ENCODE measurements at places on chromosomes 7 and 10.

DNA sequence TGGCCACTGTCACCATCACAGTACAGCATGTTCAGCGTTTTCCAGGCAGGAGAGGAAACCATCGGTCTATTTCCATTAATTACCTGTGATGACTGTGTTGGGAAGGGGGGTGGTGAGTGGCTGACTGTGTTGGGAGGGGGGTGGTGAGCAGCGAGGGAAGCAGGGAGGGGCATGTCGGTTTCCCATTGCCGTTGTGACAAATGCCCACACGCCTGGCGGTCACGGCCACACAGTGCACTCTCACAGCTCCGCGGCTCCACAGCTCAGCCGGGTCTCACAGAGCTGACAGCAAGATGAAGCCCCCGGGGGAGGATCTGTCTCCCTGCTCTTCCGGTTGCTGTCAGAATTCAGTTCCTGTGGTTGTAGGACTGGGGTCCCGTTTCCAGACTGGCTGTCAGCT lies 39.0 kb downstream of the AP5Z1 start:
- no peak for DNase-seq

DNA sequence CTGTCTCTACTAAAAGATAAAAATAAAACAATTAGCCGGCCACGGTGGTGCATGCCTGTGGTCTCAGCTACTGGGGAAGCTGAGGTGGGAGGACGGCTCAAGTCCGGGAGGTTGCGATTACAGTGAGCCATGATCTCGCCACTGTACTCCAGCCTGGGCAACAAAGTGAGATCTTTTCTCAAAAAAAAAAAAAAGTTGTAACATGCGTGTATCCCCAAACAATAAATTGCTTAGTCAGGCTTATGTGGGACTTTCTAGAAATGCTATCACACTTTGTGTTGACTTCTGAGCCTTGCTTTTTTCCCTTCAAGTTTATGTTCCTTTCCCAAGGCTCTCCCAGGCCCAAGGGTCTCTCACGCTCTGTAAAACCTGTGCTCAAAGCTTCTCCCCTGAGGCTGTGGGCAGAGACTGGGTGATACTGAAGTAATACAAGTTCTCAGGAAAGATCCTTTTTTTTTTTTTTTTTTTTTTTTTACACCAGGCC lies 88.0 kb upstream of the TNS3 start:
- no peak for DNase-seq

GRCh38 chr10:99966306-99966705 lies 43.4 kb downstream of the DNMBP start:
- DNase-seq, result no peak

- DNase-seq, result no peak
Observed at GRCh38 chr7:28554802-28555471, 142.6 kb downstream of the CREB5 start.

DNA sequence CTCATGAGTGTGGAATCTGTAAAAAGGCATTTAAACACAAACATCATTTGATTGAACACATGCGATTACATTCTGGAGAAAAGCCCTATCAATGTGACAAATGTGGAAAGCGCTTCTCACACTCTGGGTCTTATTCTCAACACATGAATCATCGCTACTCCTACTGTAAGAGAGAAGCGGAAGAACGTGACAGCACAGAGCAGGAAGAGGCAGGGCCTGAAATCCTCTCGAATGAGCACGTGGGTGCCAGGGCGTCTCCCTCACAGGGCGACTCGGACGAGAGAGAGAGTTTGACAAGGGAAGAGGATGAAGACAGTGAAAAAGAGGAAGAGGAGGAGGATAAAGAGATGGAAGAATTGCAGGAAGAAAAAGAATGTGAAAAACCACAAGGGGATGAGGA lies 207.7 kb downstream of the ZEB1 start:
- DNase-seq, result no peak

DNA sequence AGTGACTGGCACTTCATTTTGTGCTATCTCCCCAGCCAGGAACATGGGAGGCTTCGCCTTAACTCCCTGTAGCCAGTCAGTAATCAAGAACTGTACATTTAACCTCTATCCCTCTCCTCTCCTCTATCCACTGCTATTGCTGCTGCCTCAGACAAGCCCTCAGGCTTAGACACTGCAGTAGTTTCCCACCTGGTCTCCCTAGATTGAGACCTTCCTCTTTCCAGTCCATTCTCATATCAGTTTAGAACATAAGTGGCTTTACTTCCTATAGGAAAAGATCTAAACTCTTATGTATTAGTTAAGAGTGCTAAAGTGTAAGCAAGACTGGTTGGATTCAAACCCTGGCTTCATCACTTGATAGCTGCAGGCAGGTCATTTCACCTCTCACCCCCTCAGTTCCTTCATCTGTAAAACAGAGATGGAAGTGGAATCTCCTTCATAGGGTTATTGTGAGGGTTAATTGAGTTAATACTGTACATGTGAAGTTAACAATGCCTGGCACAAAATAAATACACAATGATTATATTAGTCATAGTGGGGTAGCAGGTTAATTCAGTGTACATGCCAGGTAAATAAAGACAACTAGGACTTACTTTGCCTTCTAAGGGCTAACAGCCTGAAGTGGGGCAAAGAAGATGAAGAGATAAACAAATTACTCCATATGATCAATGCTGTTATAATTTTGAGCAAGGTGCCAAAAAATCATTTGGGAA lies 76.1 kb downstream of the ZNF277 start:
- no peak for DNase-seq

GRCh38 chr10:21579291-21579690 lies 45.3 kb downstream of the MLLT10 start:
- no peak for DNase-seq

DNA sequence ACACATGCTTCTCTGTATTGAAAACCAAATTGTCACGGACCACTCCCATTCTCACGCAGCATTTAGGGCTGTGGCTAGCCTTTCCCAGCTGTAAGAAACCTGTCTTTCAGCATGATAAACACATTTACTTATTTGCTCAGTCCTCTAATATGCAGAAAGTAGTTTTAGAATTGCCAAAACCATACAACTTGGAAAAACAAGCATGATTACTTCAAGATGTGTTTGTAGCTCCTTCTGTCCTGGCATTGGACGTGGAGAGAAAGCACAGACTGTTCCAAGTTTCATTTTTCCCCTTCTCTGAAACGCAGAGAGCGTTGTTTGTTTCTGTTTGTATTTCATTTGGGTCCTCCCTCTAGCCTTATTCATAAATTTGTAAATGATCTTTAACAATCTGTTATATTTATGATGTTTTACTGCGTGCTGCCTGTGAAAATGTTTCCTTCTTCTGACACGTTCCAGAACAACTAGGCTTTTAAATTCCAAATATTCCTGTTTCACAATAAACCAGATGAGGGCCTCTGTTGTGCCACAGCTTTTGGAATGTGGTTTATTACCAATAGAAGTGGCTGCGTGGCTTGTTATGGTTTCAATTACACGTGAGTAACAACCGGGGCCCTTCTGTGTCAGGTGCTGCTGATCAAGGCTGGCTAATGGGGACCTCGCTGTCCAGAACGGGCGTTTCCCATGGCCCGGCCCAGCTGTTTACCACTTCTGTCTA lies 26.1 kb downstream of the MNX1 start:
- DNase-seq, result no peak

DNA sequence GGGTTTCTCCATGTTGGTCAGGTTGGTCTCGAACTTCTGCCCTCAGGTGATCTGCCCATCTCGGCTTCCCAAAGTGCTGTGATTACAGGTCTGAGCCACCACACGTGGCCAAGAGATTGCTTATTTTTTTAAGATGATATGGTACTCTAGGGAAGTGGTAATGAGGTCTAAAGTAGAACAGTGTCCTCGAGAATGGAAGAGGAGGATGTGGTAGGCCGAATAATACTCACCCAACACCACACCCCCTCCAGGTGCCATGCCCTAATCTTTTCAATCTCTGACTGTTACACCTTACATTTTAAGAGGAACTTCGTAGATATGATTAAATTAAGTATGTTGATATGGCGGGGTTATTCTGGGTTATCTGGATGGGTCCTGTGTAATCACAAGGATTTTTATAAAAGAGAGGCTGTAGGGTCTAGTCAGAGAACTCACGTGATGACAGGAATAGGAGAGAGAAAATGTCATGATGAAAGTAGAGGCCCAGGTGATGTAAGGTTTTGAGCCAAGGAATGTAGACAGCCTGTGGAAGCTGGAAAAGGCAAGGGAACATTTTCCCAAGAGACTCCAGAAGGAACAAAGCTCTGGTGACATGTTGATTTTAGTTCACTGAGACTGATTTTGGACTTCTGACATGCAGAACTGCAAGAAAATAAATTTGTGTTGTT lies 29.5 kb downstream of the CDK13 start:
- peak; percentile 43 for DNase-seq

- DNase-seq, result no peak
Observed at GRCh38 chr7:74240482-74240881, 13.7 kb downstream of the RFC2 start.

- DNase-seq, result no peak
Observed at GRCh38 chr7:43954524-43955228, 28.4 kb downstream of the UBE2D4 start.

GRCh38 chr10:126387931-126388911 lies at the start of gene ADAM12:
ADAM12 (minus strand) TSS chr10:126388477; CDS start chr10:126388145, 332 bp downstream.
- DNase-seq, result no peak

- peak; percentile 3 for DNase-seq
Observed at GRCh38 chr7:29955799-29956486, 33.7 kb downstream of the SCRN1 start.

All from CD4-positive, alpha-beta T cell treated with Interleukin-15 for 4 hours (primary cell).